Activated CD8-positive, alpha-beta memory T cell treated with anti-CD3 and anti-CD28 coated beads for 24 hours (primary cell): ENCODE measurements at places on chromosomes 13 and 19.

DNA sequence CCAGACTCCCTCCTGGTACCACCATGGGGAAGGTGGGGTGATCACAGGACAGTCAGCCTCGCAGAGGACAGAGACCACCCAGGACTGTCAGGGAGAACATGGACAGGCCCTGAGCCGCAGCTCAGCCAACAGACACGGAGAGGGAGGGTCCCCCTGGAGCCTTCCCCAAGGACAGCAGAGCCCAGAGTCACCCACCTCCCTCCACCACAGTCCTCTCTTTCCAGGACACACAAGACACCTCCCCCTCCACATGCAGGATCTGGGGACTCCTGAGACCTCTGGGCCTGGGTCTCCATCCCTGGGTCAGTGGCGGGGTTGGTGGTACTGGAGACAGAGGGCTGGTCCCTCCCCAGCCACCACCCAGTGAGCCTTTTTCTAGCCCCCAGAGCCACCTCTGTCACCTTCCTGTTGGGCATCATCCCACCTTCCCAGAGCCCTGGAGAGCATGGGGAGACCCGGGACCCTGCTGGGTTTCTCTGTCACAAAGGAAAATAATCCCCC is 505 bp upstream of the CEACAM5 start:
- DNase-seq: peak; percentile 54

DNA sequence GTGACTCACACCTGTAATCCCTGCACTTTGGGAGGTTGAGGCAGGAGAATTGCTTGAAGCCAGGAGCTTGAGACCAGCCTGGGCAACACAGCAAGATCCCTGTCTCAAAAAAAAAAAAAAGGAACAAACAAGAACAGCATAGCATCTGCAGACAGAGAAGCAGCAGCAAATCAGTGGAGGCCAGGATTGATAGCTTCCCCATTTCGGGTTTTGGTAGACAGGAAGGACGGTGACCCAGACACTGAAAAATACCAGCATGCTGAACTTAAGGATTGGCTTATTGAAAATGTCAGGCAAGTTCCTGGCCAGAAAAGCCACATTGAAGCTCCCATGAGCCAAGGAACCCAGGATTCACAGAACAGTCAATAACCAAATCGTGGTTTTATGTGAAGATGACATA is 3.0 kb downstream of the ZNF490 start:
- no peak for DNase-seq

GRCh38 chr19:16841391-16841926 is 12.3 kb downstream of the SIN3B start:
- no peak for DNase-seq

DNA sequence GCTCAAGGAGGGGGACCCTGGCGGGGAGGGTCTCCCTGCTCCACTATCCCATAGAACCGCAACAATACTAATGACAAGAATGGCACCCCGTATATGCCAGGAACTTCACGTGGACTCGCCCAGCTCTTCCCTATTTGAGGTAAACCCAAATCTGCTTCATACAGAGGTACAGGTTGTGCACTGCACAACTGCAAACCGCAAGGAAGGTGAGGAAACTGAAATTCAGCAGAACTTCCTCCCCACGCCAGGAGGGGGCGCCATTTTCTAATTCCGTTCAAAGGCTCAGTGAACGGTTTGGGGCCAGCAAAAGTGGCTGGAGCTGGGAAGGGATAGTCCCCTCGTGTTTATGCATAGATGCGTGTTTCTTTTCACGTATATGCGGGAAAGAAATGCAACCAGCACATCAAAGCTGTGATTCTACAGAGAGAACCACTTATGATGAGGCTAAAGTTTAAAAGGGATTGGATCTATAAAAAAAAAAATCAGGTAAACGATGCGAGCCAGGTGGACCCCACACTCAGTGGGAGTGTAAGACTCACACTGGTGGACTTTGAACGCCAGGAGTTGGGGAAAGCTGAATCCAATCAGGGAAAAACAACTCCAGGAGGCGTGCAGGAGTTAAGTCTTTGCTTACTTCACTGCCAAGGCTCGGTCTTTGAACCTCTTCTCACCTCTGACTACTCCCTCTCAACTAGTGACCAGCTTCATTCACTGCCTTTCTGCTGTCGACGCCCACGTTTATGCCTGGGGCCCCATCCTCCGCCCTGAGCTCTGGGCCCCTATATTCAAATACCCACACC is 20.3 kb downstream of the C19orf81 start:
- peak; percentile 79 for DNase-seq

GRCh38 chr19:43329989-43330388 is 23.5 kb upstream of the CD177 start:
- no peak for DNase-seq

GRCh38 chr19:34767951-34768350 is 5.1 kb downstream of the ZNF599 start:
- DNase-seq: no peak

DNA sequence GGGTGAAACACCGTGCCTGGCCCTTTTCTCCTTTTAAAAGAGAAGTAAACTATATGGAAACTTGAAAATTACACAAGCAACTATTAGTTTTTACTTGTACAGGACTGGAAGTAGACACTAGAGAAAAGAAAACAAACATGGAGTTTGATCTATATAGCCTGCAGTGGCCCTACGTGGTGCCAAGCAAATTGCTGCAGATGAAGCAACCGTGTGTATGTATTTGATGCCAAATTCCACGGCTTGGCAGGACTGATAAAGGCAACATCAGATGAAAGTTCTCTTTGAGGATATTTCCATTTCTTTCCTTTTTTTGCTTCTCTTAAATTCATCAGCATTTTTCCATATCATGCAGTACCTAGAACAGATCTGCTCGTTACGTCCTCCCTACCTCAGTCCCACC is 49.8 kb downstream of the ATP8A2 start:
- DNase-seq: no peak

- no peak for DNase-seq
Measured at GRCh38 chr13:61908906-61909615, 493.4 kb upstream of the PCDH20 start.

DNA sequence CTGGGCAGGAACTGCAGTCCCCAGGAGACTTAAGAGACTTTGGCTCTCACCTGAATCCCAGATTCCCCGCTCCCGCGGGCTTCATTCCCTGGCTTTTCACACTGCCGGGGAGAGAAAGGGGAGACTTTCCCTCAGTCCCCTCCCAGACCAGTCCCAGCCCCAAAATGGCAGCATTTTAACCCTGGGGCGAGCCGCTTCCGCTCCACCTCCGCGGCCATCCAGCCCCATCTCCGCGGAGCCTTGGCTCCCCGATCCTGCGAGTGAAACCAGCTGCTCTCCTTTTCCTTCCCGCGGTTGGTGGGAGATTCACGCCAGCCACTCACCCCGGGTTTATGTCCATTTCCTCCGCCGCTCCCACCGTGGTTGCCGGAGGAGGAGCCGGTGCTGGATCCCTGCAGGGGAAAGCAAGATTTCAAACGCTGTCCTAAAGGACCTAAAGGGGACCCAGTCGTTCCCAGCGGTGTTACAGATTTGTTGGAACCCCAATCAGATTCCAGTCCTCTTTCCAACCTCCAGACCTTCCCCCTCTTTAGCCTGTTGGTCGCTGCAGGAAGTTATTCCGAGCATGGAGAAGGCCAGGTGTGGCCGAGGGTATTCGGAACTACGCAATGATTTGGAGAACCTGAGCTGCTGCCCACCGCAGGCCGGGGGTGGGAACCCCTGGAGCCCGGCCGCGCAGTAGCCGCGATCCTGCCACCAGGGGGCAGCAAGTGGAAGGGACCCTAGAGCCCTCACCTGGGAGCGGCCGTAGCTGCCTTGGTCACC is 3.4 kb downstream of the DMKN start:
- peak; percentile 91 for DNase-seq

DNA sequence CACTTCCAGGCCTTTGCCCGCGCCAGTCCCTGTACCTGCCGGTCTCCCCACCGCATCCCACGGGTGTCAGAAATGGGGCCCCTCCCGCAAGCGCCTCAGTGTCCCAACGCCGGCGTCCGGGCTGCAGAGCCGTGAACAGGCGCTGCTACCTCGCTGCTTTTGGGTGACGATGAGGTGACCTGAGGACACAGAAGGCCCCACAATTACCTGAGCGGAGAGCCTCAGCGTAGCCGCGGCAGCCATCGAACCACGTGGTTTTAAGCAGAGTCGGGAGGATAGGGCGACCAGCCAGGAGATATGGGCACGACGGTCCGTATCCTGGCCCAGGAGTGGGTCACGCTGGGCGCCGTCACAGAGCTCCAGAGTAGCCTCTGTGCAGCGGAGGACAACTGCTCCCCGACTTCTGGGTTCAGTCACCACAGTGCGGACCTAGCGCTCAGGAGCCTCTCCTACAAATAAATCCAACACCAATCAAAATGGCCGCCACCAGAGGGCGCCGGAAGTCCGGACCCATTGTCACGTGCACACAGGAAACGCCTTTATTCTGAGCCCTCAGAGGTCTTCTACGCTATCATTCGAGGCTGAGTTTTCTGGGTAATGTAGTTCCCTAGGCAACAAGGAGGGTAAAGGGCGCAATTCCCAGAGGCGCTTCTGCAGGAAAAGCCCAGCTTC is at the start of gene ZNF814:
Gene ZNF814 (minus strand): TSS at position 478 of the 672 bp plus-strand sequence. CDS start 235 bp downstream, at position 243.
- DNase-seq: peak; percentile 91

DNA sequence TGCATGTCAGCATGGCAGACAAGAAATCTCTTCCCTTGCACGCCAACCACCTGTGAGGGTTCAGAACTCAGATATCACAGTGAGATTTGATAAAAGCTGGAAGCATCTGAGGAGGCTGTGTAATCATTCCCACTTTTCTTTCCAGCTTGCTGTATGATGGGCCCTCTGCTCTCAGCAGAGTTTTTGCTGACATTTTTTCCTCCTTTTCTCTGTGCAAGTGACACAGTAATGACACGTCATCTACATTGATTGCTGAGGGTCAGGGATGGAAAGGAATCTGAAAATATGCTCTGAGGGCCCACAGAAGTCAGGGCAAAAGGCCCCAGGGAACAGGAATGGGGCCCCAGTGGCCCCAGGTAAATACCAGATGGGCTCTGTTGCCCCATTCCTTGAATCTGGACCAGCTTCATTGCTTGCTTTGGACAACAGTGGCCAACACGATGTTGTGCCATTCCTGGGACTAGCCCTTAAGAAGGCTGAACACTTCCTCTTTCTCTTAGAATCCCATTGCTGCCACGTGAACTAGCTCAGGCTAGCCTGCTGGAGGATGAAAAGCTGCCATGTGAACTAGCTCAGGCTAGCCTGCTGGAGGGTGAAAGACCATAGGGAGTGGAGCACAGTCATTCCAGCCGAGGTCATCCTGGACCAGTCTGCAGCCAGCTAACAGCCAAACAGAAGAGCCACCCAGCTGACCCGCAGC is 68.2 kb downstream of the CACNA1A start:
- DNase-seq: no peak

GRCh38 chr13:101829484-101829883 is 377.0 kb downstream of the ITGBL1 start:
- no peak for DNase-seq

DNA sequence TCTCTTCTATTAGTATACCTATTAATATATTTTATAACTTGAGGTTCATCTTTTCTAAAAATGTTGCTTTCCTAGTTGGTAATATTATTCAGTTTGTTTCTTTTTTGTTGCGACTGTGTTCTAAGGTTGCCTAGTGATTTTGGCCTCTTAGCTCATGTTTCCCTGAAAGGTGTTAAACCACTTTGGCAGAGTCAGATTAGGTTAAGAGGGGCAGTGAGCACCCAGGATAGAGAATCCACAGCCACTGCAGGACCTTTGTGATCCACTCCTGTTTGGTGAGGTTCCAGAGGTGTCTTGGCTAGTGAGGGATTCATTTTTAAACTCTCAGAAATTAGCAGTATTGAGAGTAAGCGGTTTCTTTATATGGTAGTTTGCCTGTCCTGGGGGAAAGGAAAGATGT is 14.9 kb upstream of the GPR18 start:
- no peak for DNase-seq

DNA sequence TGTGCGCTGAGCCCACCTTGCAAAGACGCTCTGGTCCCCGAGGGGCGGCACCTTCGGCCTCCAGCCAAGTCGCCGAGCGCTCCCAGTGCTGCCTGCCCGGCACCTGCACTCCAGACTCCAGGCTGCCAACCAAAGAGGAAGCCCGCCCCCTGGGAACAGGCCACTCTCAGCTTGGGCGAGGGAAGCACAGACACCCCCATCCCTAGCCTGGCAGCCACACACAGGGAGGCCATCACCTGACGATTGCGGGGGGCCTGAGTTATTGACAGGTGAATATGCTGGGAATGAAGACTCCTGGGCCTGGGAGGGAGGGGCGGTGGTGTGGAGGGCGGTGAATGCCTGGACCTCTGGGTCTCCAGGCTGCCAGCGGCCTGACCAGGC is 10.3 kb upstream of the ZNF492 start:
- DNase-seq: no peak

DNA sequence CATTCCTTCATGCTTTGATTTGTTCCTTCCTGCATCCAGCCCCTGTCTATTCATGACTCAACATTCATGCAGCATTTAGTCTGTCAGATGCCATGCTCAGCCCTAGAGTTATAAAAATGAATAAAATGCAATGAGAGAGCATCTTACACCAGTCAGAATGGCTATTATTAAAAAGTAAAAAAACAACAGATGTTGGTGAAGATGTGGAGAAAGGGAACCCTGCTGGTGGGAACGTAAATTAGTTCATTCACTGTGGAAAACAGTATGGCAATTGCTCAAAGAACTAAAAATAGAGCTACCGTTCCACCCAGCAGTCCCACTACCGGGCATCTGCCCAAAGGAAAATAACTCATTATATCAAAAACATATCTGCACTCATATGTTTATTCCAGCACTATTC is 70.0 kb upstream of the GTF3A start:
- no peak for DNase-seq

DNA sequence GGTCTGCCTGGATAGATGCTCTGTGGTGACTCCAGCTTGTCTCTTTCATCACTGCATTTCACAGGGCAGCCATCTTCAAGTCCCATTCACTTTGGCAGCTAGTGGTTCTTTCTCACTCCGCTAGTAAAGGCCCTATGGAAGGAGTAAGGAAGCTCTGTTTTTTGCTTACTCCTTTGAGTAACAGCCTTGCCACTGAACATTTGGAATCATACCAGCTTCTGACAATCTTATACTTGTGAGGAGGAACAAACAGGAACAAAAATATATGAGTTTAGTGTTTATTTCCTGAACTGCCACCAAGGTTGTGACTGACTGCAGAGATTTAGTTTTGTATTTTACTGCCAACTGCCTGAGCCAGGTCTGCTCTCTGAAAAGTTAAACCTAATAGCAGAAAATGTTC is 38.7 kb downstream of the KCTD4 start:
- no peak for DNase-seq

- DNase-seq: peak; percentile 97
Measured at GRCh38 chr13:26221721-26222519, at the start of gene RNF6. RNF6 (minus strand) TSS chr13:26222314; CDS start chr13:26219649, 2,665 bp downstream.

DNA sequence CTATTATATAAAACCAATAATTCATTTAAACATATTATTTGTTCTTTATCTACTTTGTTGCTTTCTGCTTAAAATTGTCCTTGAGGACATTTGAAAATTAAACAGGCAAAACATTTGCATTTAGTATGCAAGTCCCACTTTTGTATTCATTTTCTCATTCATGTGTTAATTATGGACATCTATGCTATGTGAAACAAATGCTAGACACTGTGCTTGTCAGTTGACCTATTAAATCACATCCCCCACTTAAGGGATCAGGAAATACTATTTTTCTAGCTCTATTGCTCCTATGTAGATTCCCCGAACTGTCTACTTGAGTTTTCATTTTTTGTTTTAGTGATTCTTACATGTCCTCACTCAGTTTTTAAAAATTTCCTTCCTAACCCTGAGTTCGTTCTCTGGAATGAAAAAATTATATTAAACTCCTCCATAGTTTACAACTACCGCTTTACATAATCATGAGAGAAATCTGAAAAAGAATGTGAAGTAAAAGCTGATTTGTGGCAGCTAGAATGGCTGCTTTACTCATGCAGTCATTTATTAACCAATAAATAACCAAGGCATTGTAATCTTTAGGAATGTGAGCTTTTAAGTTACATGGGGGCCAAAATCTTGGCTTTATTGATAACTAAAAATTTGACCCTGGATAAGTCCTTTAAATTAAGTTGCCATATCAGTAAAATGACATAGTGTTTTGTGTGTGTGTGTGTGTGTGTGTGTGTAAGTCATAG is 188.5 kb downstream of the LIG4 start:
- DNase-seq: no peak
